ENCODE measurements at places on chromosomes 6 and 20.

DNA sequence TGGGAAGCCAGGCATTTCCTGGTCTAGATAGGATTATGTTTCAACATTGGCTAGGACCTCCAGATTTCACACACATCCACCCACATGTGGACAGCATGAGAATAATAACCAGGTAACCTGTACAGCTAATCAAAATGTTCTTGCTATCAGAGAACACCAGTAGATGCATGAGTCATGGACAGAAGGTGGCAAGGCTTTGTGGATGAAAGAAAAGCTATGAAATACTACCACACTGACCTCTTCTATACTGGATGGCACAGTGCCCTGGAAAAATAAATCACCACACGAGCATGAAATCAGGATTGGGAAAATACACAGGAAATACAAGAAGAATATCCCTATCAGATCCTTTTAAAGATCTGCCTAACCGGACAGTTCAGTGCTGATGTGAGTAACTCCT lies 113.0 kb downstream of the GMDS start:
- DNase-seq: no peak

- no peak for DNase-seq
Observed at GRCh38 chr6:13006578-13007300, 290.2 kb downstream of the PHACTR1 start.

GRCh38 chr20:16574656-16575355 lies 1.6 kb upstream of the KIF16B start:
- no peak for DNase-seq

GRCh38 chr6:89007209-89008000 lies 44.0 kb upstream of the RNGTT start:
- DNase-seq: no peak

- no peak for DNase-seq
Observed at GRCh38 chr20:58344741-58345140, 35.2 kb downstream of the RAB22A start.

DNA sequence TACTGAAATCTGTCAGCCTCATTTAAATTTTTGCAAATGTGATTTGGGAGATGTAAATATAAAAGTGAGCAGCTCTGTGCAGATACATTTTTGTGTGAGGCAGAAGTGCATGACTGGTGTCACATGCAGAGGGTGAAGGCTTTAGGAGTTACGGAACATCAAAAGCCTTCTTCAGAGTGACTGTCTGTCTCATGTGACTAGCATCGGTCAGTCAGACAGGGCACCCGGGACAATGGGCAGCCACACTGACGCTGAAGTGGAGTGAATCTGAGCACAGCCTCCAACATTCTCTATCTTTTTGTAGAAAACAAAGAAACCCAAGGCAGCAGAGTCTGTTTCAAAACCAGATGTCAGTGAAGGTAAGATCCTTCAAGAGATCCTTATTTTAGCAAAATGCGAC lies 7.9 kb upstream of the FAM209A start:
- DNase-seq: no peak

- no peak for DNase-seq
Observed at GRCh38 chr6:37807656-37808055, 11.9 kb upstream of the ZFAND3 start.

GRCh38 chr6:152736687-152737273 lies 13.8 kb upstream of the VIP start:
- no peak for DNase-seq

DNA sequence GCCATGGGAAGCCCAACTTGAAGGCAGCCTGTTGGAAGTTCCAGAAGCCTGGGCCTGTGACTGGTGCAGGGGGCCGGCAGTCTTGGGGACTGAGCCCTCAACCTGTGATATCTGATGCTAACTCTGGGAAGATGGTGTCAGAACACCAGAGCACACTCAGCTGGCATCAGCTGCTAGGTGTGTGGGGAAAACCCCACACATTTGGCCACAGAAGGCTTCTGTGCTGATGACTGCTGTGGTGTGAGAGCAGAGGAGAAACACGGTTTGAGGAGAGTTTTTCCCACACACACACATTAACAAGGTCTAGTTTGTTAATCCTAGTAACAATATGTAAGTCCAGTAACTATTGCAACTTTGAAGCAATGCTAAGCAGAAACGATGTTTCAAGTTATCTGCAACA lies 78.0 kb downstream of the PSMB1 start:
- no peak for DNase-seq

DNA sequence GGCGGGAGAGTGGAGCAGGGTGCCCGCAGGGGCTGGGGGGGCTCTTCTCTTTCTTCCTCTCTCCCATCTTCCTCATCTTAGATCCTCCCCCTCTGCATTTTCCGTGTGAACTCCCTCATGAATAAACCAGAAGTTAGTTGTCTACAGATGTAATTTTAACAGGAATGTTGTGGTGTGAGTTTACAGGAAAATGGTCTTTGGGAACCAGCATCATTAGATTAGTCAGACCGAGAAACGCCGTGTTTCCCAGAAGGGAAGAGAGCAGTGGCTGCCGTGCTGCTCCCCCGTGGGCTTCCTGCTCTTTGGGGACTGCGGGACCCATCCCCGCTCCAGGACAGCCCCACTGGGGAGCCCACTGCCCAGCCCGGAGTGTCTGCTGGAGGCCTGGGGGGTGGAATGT lies 3.4 kb downstream of the MYT1 start:
- DNase-seq: no peak

- DNase-seq: no peak
Observed at GRCh38 chr6:138577151-138577915, 78.0 kb upstream of the NHSL1 start.

DNA sequence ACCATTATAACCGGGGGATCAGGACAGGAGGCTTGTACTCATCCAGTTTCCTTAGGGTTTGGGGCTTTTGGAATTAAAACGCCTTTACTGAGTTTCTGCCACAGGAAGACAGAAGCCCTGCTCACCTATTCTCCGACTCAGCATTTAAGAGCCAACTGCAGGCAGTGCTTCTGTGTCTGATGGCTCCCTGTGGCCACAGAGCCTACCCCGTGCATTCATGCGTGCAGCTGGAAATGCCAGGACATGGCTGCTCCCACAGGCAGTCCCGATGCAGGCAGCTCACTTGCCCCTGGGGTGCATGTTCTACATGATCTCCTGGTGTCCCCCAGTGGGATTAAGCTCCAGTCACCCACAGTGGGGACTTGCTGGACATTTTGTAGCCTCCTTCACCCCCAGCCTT lies 22.2 kb downstream of the ZNF831 start:
- DNase-seq: no peak

GRCh38 chr6:38266921-38267354 lies 372.8 kb downstream of the BTBD9 start:
- DNase-seq: no peak

- no peak for DNase-seq
Observed at GRCh38 chr6:100118301-100118700, 124.3 kb upstream of the MCHR2 start.

- DNase-seq: no peak
Observed at GRCh38 chr6:17867880-17868279, 119.6 kb downstream of the KIF13A start.

DNA sequence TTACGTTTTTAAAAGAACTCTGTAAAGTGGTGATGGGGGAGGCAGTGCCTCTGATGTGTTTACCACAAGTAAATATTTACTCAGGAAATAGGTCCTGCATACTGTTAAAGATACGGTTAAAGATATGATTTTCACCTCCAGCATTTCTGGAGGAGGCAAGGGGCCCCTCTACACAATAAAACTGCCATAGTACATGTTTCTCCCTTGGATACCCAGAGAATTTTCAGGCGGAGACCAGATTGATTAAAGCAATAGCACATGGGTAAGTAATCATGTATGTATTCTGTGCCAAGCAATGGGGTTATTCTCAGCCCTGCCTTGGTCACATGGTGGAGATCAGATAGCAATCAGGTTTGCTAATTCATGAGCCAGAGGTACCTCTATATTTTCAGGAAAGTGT lies 9.6 kb downstream of the RIPOR2 start:
- no peak for DNase-seq

DNA sequence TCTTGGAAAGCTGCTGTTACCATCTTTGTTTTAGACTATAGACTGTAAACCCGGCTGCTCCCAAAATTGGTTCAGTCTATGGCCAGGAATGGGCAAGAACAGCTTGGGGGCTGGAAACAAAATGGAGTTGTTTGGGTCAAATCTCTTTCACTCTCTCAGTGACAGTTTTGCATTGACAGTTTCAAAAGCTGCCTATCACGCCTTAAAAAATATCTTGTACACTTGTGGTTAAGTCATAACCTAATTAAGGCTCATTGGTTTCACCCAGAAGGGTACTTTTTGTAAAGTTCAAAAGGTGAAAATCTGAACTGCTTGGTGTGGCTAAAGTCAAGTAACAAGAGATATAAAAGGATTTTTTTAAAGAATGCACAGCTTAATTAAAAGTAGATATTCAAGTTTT lies 76.1 kb upstream of the PRL start:
- DNase-seq: no peak

GRCh38 chr6:71420693-71421328 lies 132.2 kb downstream of the OGFRL1 start:
- DNase-seq: peak; percentile 96

DNA sequence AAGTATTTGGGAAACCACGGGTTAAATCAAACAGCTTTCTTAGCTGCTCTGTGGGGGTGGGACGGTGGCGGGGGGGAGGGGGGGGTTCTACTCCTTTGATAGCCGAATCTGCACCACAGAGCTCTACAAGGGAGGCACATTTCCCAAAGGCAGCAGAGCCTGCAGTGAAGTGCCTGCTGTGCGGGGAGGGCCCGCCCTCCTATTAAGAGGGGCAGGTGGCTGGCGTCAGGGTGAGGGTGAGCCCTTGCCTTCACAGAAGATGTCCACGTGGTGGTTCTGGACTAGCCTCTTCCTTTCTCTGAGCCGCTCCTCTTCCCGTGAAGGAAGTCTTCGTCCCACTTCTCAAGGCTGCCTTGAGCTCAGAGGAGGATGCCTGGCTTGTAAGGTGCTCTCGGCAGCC lies 174.9 kb upstream of the THBS2 start:
- DNase-seq: no peak

DNA sequence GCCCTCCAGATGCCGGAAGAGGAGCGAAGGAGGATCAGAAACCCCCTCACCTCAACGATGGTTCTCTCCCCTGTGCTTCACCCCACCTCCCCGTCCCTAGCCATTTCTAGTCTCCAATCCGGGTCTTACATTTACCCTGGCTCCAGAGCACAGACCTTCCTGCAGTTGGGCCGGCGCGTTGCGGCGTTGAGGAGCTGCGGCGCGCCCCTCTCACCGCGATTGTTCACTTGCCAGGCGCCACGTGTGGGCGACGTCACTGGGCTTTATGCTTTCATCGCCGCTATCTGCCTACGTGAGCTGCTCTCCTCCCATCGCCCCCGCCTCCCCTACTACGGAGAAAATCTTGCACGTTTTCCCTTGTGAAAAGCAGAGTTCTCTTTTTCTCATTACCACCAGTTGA lies at the start of gene CRISP2:
TSS of gene CRISP2 (minus strand) at position 198 of the 400 bp plus-strand sequence. CDS start 4,347 bp downstream, outside the sequence.
- DNase-seq: no peak

GRCh38 chr20:3146732-3147341 lies 12.8 kb downstream of the FASTKD5 start:
- no peak for DNase-seq

All from amniotic stem cell (primary cell).